Activated CD4-positive, alpha-beta T cell treated with anti-CD3 and anti-CD28 coated beads for 48 hours (primary cell): ENCODE measurements at places on chromosomes 5 and 9.

DNA sequence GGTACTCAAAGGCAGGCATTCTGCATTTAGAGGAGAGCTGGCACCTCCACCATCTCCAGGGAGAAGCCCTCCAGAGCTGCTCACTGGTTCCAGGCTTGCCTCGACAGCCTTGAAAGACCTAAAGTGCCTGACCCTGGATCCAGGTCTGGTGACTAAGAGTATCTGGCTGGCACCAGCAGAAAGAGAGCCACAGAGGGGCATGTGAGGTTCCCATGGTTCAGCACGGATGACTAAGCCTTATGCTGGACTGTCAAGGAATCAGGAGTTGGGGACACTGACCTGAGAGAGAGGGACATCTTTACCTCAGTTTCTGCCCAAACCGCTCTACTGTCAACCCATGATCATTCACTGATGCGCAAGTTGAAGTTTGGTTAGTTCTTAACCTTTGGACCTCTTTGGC is 3.0 kb downstream of the ACTL7A start:
- no peak for DNase-seq

DNA sequence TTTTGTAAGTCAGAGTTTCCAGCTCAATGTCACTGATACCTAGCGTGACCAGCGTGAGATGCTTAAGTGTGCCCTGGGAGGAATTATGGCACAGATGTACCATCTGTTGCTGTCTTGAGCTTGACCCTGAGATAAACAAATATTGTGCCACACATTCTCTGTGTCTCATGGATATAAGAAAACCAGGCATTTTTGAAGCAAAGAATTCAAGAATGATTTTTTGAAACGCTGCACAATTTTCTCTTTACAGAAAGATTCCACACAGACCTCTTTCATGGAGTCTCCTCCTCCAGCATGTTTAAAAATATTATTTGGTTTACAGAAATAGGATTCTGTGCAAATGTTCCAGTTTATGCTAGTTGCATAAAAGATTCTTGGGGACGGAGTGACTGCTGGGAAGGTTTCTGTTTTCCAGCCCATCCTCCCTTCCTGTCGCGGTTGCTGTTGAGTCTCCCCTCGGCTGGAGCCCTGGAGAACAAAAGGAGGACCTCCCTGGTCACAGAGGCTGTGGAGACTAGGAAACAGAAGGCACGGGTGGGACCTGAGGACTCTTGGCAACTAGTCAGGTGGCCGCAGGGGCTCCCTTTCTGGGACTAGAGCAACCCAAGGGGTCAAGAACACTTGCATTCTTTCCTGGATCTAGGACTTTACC is 120.8 kb downstream of the RASGRF2 start:
- no peak for DNase-seq

- peak; percentile 5 for DNase-seq
Measured at GRCh38 chr9:88179062-88179521, 40.8 kb upstream of the SPATA31C2 start.

DNA sequence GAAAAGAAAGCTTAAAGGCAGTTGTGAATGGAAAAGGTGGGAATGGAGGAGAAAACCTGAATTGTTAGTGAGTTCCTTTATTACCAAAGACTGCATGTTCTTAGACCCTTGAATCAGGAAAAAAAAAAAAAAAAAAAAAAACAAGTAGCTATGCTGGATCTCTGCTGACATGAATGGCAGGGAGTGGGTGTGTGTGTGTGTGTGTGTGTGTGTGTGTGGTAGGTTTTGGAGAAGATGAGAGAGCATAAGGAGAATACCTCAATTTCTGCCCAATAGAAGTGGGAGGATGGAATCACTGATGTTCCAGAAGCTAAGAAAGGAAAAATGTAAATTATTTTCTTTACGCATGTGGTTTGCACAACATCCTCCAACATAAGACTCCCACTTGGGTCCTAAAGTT is 25.5 kb upstream of the NR4A3 start:
- DNase-seq, result no peak

DNA sequence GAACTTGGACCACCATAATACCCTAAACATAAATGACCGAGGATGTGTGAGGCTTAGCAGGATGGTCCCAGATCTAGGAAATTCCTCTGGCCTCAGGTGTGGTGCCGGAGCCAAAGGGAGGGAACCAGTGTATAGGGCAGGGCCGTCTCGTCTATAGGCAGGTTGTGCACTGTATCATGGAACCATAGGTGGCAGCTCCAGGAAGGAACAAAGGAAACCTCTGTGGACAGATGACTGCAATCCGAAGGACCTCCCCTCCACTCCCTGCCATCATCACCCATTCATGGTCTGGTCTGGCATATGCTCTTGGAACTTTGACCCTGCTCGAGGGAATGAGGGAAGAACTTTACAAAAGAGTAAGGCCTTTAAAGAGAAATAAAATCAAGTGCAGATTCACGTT is 2.9 kb upstream of the MACIR start:
- no peak for DNase-seq

DNA sequence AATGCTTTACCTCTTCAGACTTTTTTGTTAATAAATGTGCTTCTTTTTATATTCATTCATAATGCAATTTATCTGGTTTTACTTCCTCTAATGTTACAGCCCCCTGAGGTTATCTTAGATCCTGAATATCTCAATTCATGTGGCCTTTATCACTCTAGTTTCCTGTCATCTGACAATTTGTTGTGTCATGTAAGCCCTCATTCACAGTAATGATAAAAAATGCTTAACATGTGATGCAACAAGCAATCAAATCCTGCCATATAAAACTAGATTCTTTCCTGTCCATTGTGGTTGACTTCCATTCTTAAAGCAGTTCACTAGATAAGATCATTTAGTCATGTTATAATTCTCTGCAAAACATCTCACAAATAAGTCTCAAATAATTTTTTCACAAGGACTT is 991.2 kb upstream of the ACO1 start:
- DNase-seq, result no peak

DNA sequence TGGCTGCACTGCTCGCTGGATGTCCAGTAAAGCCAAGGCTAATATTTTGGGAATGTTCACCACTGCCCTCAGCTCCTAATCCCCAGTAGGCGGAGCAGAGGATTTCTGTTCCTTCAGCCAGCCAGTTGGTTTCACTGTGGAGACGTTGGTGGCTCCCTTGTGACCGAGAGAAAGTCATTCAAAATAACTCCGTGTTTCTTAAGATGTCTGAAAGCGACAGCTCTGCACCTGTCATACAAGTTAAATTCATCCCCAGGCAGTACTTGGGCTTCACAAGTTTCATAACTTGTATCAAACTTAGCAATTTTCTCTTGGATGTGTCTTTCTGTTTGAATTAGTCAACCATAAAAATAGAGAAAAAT is 382 bp upstream of the CDKN2B start:
- no peak for DNase-seq

DNA sequence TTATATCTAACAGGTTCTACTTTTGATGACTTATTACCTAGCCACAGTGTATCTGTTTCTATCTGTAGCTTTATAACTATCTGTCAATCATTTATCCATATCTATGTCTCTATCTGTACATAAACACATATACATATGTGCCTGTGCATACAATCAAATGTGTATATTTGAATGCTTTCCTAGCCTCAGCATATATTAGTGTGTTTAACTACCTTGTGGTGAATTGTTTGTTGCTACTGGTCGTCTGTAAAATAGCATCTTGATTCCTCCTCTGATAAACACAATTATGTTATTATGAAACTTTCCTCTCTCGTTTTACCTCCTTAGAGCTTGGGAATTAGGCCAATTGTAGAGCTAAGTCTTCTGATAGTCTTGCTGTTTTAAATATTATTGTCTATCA is 44.4 kb downstream of the PARP8 start:
- DNase-seq, result no peak

DNA sequence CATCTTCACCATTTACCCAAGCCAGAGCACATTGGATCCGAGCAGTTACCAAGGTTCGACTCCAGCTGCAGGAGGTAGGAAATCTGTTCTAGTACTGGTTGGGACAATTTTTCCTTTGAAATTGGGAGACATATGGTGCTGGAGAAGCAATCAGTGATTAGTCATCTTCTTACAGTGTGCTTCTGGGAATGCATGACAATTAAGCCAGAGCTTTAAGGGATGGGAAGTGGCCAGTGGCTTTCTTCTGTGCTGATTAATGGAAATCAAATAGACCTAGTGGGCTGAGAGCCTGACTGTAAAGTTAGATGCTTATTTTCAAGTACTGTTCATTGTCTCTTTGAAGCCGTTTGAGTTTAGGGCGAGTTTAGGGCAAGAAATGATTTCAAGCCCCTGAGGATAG is 152.1 kb downstream of the UNC13B start:
- DNase-seq, result no peak

DNA sequence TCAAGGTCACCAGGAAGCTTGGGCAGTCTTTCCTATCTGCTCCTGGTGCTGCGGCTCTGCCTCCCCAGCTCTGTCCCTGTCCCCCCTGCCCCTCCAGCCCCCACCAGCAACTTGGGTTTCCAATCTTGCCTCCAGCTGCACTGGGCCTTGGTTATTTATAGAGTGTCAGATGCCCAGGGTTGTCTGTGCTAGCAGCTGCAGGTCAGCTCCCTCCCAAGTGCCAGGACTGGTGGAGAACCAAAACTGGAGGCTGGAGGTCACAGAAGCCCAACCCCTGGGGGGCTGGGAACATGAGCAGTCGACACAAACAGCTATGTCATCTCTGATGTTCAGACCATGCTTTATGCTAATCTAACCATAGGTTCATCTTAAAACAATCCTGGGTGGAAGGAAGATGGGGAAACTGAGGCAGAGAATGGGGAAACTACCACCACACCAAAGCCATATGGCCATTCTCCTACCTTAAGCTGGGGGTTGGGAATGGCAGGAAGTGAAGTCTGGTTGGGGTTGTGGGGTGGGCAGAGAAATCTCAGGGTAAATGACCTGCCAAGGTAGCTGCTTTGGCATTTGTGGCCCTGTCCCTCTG is 1.7 kb downstream of the TPM2 start:
- DNase-seq, result no peak

GRCh38 chr5:116299746-116300640 is 215.2 kb downstream of the COMMD10 start:
- no peak for DNase-seq

GRCh38 chr5:15421381-15421780 is 78.6 kb upstream of the FBXL7 start:
- DNase-seq, result no peak

DNA sequence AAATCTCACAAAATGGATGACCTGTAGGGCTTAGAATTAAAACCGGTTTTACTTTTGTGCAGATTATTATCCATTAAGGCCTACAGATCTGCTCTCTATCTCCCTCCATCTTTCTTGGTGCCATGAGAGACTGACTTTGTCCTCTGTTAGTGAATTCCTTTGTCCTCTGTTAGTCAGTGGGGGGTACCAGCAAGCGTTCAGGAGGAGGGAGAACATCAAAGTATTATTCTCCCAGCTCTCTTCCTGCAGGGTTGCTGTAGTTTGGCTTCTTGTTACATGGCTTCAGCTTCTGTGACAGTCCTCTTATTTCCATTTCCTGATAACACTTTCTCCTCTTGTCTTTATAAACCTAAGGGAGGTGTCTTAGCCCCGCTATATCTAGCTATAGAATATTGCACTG is 850.5 kb upstream of the SEMA6A start:
- DNase-seq, result no peak

GRCh38 chr9:130680836-130681768 is 12.5 kb upstream of the EXOSC2 start:
- peak; percentile 75 for DNase-seq

GRCh38 chr5:7376871-7377270 is 19.1 kb upstream of the ADCY2 start:
- DNase-seq, result no peak

- no peak for DNase-seq
Measured at GRCh38 chr5:180607861-180608571, 16.7 kb upstream of the SCGB3A1 start.

GRCh38 chr5:100472091-100472490 is 63.1 kb upstream of the FAM174A start:
- DNase-seq, result no peak

- DNase-seq, result no peak
Measured at GRCh38 chr5:5316334-5316733, 106.1 kb upstream of the ICE1 start.

DNA sequence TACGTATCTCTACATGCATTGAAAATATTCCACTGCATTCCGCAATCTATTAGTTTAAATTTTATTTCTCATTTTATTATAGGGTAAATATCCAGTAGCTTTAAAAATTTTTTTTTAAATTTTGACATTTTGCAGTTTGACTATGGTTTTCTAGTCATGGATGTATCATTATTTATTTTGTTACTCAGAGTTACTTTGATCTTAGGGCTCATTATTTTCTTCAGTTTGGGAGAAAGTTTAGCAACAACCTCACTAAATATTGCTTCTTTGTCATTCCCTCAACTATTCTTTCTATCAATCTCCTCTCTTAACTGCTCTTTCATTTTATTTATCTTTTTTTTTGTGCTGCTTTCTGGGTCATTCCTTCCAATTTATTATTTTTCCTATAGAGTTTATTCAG is 100.5 kb upstream of the SLCO6A1 start:
- no peak for DNase-seq

GRCh38 chr5:3194271-3194670 is 401.4 kb upstream of the IRX1 start:
- no peak for DNase-seq

DNA sequence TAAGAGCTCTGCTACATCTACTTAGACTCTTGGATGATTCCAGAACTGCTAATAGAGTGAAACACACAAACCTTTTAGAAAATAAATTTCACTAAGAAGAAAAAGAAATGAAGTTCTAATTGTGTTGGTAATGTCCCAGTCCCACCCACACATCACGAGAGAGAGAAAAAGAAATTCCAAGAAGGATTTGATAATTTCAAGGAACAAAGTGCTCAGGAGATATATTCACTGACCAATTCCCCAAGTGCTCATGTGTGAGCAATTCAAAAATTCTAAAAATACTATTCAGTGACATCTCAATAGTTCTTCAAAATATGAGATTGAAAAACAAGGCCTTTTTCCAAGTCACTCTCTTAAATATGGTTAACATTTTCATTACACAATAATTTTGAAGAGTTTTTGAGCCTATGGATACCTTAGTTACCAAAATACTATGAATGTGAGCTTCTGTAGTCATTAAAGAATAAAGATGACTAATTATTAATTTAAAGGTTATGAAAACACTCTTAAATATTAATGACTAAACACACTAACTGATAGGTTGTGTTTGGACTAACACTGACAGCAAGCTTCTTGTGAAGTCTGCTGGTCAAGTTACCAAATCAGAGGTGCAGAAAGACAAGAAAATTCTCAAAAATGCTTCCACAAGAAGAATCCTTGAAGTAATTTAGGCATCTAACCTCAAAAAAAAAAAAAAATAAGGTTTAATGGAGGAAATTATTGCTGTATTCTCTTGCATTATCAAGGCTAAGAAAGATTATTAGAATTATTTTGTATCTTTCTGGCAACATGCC is 245.3 kb downstream of the PDE4D start:
- DNase-seq, result no peak

DNA sequence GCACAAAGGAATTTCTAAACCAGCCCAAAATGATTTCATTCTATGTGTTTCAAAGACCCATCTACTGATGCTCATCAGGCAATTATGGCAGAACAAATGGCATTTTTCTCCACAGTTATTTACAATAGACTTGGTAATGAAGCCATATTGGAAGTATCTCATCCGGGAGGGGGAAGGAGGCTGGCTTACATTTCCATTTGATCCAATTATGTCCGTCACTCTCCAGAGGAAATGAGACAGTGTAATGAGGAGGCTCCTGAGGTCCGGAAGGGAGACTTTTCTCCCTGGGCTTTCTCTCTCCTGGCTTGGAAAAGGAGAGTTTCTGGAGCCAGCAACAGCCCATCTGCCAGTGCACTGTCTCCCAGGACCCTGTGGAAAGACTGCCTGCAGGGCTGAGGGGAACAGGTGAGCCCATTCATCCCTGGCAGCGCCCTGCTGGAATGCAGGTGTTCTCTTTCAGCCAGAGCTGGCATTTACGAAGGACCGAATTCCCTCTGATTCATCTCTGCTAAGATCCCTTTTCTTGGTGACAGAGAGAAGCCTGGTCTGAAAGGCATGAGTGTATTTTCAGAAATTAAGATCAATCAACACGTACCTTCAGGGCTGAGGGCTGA is 54.9 kb upstream of the SAP30L start:
- no peak for DNase-seq
